ENCODE measurements at places on chromosomes 3 and 15.

- no peak overlapping the region for H3K27ac ChIP-seq
- DNase-seq, result no peak
- H3K36me3 ChIP-seq, result peaks cover 5% of the 10 kb centered on the region
- no peaks in the 10 kb centered on the region for H3K4me1 ChIP-seq
Observed at GRCh38 chr3:51686512-51687215, 15.6 kb downstream of the TEX264 start.

GRCh38 chr3:27719314-27720003 is 2.7 kb downstream of the EOMES start:
- H3K4me3 ChIP-seq, result no peak overlapping the region
- H3K27me3 ChIP-seq, result peaks cover 94% of the 10 kb centered on the region
- H3K36me3 ChIP-seq, result no peaks in the 10 kb centered on the region
- peaks cover 16% of the 10 kb centered on the region for H3K4me1 ChIP-seq

DNA sequence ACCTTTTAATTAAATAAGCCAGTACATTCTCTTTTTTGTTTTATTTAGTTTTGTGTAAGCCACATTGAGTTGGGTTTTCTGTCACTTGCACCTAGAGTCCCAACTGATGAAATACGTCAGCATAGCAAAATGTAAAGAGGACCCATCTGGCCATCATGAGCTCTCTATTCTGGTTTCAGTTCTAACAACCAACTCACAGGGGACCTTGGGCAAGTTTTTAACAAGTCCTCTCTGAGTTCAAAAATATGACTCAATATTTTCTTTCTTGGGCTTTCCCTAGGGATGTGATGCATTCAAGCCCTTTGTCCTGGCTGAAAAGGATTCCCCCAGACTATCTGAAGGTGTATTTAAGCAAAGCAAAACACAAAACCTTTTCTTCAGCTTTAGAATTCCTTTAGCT is 32.9 kb downstream of the PLCH1 start:
- DNase-seq, result no peak
- no peak overlapping the region for H3K4me3 ChIP-seq
- peaks cover 22% of the 10 kb centered on the region for H3K4me1 ChIP-seq
- no peak overlapping the region for H3K27ac ChIP-seq
- H3K36me3 ChIP-seq, result peaks cover 5% of the 10 kb centered on the region

DNA sequence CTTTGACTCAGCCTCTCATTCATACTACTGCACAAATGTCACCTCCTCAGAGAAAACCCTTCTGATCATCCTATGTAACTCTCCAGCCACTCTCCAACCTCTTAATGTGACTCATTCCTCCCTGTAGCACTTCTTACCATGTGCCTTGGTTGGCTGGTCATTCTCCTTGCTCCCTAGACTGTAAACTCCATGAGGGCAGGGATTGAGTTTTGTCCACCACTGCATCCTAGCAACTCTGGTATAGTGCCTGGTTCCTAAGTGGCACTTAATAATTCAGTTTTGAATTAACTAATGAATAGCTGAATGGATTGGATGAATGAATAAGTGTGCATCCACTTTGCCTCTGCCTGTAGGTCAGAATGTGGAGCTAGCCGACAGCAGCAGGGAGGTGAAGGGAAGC is 202.5 kb upstream of the HES1 start:
- peaks cover 3% of the 10 kb centered on the region for H3K4me1 ChIP-seq
- H3K27ac ChIP-seq, result no peak overlapping the region
- no peaks in the 10 kb centered on the region for H3K27me3 ChIP-seq
- DNase-seq, result no peak
- H3K4me3 ChIP-seq, result no peak overlapping the region

DNA sequence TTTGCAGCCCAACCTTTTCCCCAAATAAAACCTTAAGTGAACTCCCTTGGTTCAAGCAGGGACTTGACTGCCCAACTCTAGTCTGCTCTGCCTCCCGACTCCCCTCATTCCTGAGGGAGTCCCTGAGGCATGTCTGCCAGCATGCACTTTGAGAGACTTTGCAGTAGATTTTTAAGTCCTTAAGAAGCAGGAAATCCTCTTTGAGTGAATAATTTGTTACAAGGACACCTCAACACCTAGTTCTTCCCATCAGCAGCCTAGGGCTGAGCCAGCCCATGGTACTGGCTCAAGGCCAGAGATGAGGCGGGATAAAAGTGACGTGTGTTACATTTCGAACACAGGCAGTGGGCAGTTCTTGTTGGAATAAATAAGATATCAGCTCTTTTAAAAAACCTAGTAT is 204.3 kb upstream of the SLC2A2 start:
- H3K36me3 ChIP-seq, result peaks cover 4% of the 10 kb centered on the region
- no peak for DNase-seq
- H3K4me1 ChIP-seq, result no peaks in the 10 kb centered on the region
- H3K27me3 ChIP-seq, result no peaks in the 10 kb centered on the region
- no peak overlapping the region for H3K27ac ChIP-seq
- H3K4me3 ChIP-seq, result no peak overlapping the region

- peaks cover 9% of the 10 kb centered on the region for H3K4me1 ChIP-seq
- H3K27me3 ChIP-seq, result no peaks in the 10 kb centered on the region
- H3K27ac ChIP-seq, result peak overlapping the region; percentile 18
- DNase-seq, result no peak
Observed at GRCh38 chr3:28207000-28207733, 34.3 kb upstream of the CMC1 start.

GRCh38 chr3:11711876-11712275 is 68.2 kb upstream of the VGLL4 start:
- H3K4me1 ChIP-seq, result no peaks in the 10 kb centered on the region
- no peak for DNase-seq
- peaks cover 16% of the 10 kb centered on the region for H3K36me3 ChIP-seq
- no peak overlapping the region for H3K4me3 ChIP-seq
- no peak overlapping the region for H3K27ac ChIP-seq

- H3K27me3 ChIP-seq, result peaks cover 15% of the 10 kb centered on the region
- H3K4me3 ChIP-seq, result peak overlapping the region; percentile 73
- DNase-seq, result peak; percentile 44
Observed at GRCh38 chr3:123447749-123448517, 957 bp downstream of the ADCY5 start.

GRCh38 chr3:68088216-68088615 is 433.8 kb upstream of the SUCLG2 start:
- H3K27ac ChIP-seq, result no peak overlapping the region
- H3K27me3 ChIP-seq, result no peaks in the 10 kb centered on the region
- no peak overlapping the region for H3K4me3 ChIP-seq
- DNase-seq, result no peak
- no peaks in the 10 kb centered on the region for H3K36me3 ChIP-seq
- no peaks in the 10 kb centered on the region for H3K4me1 ChIP-seq

DNA sequence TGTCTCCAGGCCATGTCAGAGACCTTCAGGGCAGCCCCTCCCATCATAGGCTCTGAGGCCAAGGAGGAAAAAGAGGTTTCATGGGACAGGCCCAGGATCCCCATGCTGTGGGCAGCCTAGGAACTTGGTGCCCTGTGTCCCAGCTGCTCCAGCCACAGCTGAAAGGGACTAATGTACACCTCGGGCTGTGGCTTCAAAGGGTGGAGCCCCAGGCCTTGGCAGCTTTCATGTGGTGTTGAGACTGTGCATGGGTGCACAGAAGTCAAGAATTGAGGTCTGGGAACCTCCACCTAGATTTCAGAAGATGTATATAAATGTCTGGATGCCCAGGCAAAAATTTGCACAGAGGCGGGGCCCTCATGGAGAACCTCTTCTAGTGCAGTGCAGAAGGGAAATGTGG is 6.6 kb upstream of the SSR3 start:
- H3K27ac ChIP-seq, result no peak overlapping the region
- peaks cover 28% of the 10 kb centered on the region for H3K4me1 ChIP-seq
- no peak overlapping the region for H3K4me3 ChIP-seq

DNA sequence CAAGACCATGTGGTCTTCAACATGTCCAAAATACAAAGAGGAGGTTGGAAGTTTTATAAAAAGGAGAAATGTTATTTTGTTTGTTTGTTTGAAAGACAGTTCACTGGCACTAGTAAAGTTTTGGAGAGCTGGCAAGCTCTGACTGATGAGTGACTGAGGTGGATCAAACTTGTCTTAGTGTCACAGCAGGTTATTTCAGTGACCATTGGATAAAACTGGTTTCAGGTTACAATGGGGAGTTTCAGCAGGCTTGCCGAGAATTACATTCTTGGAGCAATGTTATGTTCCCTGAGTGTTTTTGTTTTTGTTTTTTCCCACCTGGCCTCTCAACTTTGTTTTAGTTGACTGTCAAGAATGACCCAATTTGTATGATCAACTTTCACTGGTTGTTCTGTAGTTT is 414.5 kb upstream of the ARHGEF26 start:
- no peak for DNase-seq
- no peaks in the 10 kb centered on the region for H3K27me3 ChIP-seq
- peaks cover 3% of the 10 kb centered on the region for H3K4me1 ChIP-seq
- no peaks in the 10 kb centered on the region for H3K36me3 ChIP-seq

DNA sequence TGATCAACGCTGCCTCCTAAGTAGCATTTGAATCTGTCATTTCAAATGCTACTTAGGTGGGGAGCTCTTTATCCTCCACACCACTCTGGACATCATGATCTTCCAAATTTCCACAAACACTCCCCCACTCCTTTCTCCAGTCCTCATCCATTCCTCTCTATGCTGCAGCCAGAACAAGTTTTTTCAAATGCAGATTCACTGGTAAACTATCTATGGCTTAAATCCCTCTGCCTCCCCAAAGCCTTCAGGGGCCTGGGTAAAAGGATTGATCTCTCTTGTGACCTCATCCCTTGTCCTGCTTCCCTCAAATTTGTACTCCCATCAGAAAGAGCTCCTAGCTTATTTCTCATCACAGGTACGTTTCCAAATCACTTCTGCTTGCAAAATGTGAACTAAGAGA is 1.3 kb upstream of the AEN start:
- DNase-seq, result no peak
- H3K4me3 ChIP-seq, result no peak overlapping the region
- no peaks in the 10 kb centered on the region for H3K36me3 ChIP-seq
- no peak overlapping the region for H3K27ac ChIP-seq
- peaks cover 37% of the 10 kb centered on the region for H3K4me1 ChIP-seq
- H3K27me3 ChIP-seq, result no peaks in the 10 kb centered on the region

- H3K27me3 ChIP-seq, result peaks cover 17% of the 10 kb centered on the region
- H3K4me1 ChIP-seq, result peaks cover 43% of the 10 kb centered on the region
- H3K27ac ChIP-seq, result peak overlapping the region; percentile 95
Observed at GRCh38 chr3:12964711-12965612, 108.3 kb downstream of the IQSEC1 start.

DNA sequence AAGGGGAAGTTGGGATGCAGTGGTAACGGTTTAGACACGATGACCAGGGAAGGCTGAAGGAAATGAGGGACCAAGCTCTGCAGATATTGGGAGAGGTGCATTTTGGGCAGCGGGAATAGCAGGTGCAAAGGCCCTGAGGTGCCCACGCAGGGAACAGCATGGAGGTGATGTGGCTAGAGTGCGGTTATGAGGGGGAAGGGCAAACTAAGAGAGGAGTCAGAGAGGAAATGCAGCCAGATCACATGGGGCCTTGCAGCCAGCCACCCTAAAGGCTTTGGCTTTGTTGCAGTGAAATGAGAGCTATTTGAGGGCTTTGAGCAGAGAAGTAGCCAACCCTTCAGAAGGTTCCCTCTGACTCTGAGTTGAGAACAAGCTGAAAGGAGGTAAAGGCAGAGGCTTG is 2.6 kb downstream of the SPATA12 start:
- no peak for DNase-seq
- H3K4me1 ChIP-seq, result peaks cover 3% of the 10 kb centered on the region

DNA sequence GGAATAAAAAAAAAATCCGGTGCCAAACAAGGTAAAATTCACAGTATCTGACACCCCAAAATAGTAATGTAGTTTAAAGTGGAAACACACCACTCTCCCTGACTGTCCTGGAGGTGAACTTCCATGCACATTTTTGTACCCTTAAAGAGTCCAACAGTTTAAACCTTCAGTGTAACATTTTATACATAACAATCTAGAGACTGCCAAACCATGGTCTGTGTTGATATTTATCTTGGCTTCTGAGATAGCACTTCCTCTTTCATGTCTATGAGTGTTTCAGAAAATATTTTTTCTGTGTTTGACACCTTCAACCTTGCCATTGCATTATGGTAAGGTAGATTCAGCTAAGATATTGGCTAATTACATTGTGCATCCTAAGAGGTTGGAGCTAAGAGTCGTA is 13.9 kb downstream of the TMEM45A start:
- no peaks in the 10 kb centered on the region for H3K4me1 ChIP-seq
- no peaks in the 10 kb centered on the region for H3K27me3 ChIP-seq
- no peak overlapping the region for H3K27ac ChIP-seq

- H3K4me1 ChIP-seq, result no peaks in the 10 kb centered on the region
- H3K27me3 ChIP-seq, result no peaks in the 10 kb centered on the region
- H3K36me3 ChIP-seq, result no peaks in the 10 kb centered on the region
Observed at GRCh38 chr3:104787306-104787705, 579.4 kb upstream of the ALCAM start.

GRCh38 chr3:177601152-177601551 is 403.9 kb upstream of the TBL1XR1 start:
- no peaks in the 10 kb centered on the region for H3K36me3 ChIP-seq
- no peak overlapping the region for H3K27ac ChIP-seq
- H3K4me3 ChIP-seq, result no peak overlapping the region
- H3K27me3 ChIP-seq, result no peaks in the 10 kb centered on the region

- H3K4me3 ChIP-seq, result no peak overlapping the region
- H3K4me1 ChIP-seq, result no peaks in the 10 kb centered on the region
- peaks cover 3% of the 10 kb centered on the region for H3K36me3 ChIP-seq
- no peak overlapping the region for H3K27ac ChIP-seq
Observed at GRCh38 chr3:62109534-62109933, 263.8 kb downstream of the FEZF2 start.

DNA sequence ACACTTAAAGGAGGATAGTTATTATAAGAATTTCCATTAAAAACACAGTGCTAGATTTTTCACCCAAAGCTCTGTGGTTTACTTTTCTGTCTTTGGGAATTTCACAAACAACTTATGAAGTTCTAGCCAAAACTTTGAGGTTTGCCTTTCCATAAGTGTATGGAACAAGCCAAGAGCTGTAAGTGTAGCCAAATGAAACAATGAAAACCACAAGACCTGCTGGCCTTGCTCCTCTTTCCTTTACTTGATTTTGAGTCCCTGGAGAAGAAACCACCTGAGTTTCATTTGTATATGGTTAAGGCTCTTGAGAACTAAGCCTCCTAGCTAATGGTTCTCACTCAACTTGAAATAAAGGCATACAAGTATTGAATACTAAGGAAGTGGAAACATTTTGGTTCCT is 365.3 kb upstream of the EPHA3 start:
- no peak for DNase-seq
- H3K4me3 ChIP-seq, result no peak overlapping the region
- peaks cover 6% of the 10 kb centered on the region for H3K4me1 ChIP-seq

DNA sequence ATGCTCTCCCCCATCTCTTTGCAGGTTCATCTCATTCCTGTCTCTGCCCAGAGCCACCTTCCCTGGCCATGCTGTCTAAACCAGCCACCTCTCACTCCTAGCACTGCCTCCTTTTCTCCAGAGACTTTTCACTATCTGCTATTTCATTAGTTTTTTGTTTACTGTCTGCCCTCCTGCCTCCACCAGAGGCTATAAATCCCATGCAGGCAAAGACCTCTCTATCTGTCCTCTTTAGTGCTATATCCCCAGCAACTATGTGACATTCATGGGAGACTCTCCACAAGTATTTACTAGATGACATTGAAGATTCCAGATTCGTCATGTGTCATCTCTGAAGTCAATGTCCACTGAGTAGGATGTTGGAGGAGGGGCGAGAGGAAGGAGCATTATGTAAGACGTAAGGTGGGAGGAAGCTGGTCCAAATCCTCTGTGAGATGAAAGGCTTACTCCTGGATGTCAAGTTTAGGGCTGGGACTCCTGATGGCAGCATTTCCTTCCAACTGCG is 3.4 kb upstream of the FAM43A start:
- peaks cover 57% of the 10 kb centered on the region for H3K27me3 ChIP-seq
- no peak for DNase-seq
- H3K36me3 ChIP-seq, result no peaks in the 10 kb centered on the region
- H3K4me3 ChIP-seq, result no peak overlapping the region
